Activated CD4-positive, alpha-beta T cell treated with anti-CD3 and anti-CD28 coated beads, Interleukin-2, amount 50 U/mL, for 1 hour (primary cell): ENCODE measurements at places on chromosomes 11 and 22.

- no peak for DNase-seq
These were observed 18.5 kb downstream of the UPB1 start for GRCh38 chr22:24513378-24514240.

- DNase-seq = peak; percentile 32
These were observed 42.4 kb downstream of the KCNJ4 start for GRCh38 chr22:38412435-38413084.

- DNase-seq = no peak
These were observed 277.4 kb downstream of the BLID start for GRCh38 chr11:121838571-121838970.

DNA sequence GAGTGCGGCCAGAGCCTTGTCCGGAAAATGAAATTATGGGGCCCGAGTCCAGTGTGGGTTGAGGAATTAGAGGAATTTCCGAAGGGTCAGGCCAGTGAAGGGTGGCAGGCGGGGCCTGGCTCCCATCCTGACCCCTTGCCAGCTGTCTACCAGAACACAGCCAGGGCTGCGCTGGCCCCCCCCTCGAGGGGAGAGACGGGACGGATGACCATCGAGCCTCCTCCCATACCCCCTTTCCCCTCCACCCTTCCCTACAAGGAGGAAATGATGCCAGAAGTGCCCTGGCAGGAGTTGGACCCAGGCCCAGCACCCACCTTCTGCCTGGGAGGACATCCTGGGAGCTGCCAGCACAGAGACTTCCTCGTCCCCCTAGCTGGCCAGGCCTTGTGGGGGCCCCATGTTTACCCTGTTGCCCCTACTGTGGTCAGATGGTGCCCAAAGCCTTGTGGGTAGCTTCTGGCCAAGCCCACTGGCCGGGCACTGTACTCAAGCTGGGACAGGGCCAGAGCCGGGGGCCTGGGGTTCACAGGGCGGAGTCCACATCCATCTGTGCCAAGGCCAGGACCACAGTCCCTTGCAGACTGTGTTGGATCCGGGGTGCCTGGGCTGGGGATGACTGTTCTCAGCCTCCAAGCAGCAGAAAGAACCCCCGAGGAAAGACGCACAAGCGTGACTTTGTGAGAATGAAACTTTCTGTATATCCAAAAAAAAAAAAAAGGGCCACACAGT, 20.8 kb downstream of the ARVCF start:
- DNase-seq = no peak

GRCh38 chr11:14443638-14444037, 56.0 kb downstream of the COPB1 start:
- DNase-seq = no peak

GRCh38 chr11:3867209-3868091, 12.0 kb downstream of the STIM1 start:
- DNase-seq = no peak

DNA sequence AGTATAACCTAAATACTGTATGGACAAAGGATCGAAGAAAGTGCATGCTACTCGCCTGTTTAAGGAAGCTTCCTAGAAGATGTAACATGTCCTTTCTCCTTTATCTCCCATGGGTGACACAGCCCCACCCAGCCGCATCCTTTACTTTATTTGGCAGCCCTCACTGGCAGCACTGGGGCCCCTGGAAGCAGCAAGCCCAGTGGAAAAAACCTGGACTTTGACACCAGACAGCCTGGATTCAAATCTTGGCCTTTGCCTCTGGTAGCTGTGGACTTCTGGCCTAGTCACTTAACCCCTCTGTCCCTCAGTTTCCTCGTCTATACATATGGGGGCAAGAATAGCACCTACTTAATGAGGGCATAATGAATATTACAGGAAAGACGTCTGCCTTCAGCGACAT, 67.1 kb downstream of the MYEOV start:
- DNase-seq = no peak
